Neural crest cell (in vitro differentiated cells): ENCODE measurements at places on chromosomes 7 and 10. TPM values are rescaled to one million over a fixed set of nuclear protein-coding genes. Genes with fewer than 3 reads are reported as not detected.

GRCh38 chr7:45224832-45225231 is 67.2 kb downstream of the RAMP3 start:
- no peaks in the 10 kb centered on the region for H3K36me3 ChIP-seq
- H3K4me1 ChIP-seq = peaks cover 30% of the 10 kb centered on the region
- H3K4me3 ChIP-seq = no peak overlapping the region
- H3K27me3 ChIP-seq = peaks cover 7% of the 10 kb centered on the region
- H3K27ac ChIP-seq = no peak overlapping the region

Gene FAM200A
- total RNA-seq = 10.6 and 10.9 TPM in 2 replicates

Gene MYL10
- total RNA-seq = not detected in 2 replicates

GRCh38 chr10:12465385-12466136 is 116.2 kb downstream of the CAMK1D start:
- H3K4me3 ChIP-seq = no peak overlapping the region
- no peaks in the 10 kb centered on the region for H3K36me3 ChIP-seq
- H3K27me3 ChIP-seq = no peaks in the 10 kb centered on the region
- peaks cover 8% of the 10 kb centered on the region for H3K4me1 ChIP-seq

- no peak overlapping the region for H3K4me3 ChIP-seq
- no peak for DNase-seq
- H3K36me3 ChIP-seq = no peaks in the 10 kb centered on the region
- H3K4me1 ChIP-seq = no peaks in the 10 kb centered on the region
- no peak overlapping the region for H3K27ac ChIP-seq
These were observed 137.5 kb upstream of the PRPS1L1 start for GRCh38 chr7:18165166-18165565.

DNA sequence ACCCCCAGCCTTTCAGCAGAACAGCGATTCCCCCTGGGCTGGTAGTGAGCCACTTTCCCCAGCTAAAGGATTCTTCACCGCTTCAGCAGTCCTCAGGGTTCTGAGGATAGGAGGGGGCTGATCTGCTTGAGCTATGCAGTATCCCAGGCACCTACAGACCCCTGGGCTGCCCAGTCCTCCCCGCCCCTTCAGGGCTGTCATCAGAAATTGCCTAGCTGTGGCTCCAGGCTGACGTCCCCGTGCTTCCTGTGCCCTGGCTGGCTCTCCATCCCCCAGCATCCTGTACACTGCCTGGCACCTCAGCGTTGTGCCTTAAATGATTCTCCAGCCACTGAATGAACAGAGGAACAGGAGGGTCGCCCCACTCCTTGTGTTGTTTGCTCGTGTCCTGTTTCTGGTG is 38.4 kb upstream of the CDH23 start:
- H3K4me1 ChIP-seq = no peaks in the 10 kb centered on the region
- H3K27me3 ChIP-seq = no peaks in the 10 kb centered on the region
- H3K4me3 ChIP-seq = no peak overlapping the region
- H3K36me3 ChIP-seq = no peaks in the 10 kb centered on the region
- no peak for DNase-seq
- peak overlapping the region; percentile 24 for H3K27ac ChIP-seq

- peaks cover 46% of the 10 kb centered on the region for H3K27me3 ChIP-seq
- H3K4me1 ChIP-seq = peaks cover 5% of the 10 kb centered on the region
- no peak overlapping the region for H3K4me3 ChIP-seq
These were observed 5.4 kb upstream of the PDE1C start for GRCh38 chr7:32075612-32076011.

DNA sequence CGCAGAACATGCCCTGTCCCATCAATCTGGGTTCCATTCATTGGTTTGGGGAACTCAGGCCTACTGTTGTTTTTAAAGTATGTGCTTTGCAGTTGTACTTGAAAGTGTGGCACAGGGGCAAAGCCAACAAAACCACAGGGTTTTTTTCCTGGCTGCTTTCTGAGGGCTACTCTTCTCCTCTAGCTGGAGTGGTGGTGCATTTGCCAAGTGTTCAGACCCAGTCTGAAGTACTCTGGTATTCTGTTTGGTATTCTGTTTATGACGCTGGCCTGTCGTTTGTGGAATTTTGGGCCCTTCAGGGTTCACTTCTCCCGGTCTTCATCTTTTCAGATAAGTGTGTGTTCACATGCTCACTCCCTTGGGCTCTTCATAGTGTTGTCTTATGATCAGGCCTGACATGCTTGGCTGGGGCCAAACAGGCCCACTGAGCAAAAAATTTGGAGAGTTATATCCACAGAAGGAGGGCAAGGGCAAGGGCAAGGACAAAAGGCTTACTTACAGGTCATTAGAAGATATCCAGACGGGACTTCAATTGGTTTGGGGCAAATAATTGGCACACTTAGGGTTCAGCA is 26.3 kb downstream of the SLC26A4 start:
- DNase-seq = no peak
- H3K27me3 ChIP-seq = no peaks in the 10 kb centered on the region
- H3K4me3 ChIP-seq = no peak overlapping the region
- H3K4me1 ChIP-seq = peaks cover 13% of the 10 kb centered on the region
- H3K36me3 ChIP-seq = no peaks in the 10 kb centered on the region

DNA sequence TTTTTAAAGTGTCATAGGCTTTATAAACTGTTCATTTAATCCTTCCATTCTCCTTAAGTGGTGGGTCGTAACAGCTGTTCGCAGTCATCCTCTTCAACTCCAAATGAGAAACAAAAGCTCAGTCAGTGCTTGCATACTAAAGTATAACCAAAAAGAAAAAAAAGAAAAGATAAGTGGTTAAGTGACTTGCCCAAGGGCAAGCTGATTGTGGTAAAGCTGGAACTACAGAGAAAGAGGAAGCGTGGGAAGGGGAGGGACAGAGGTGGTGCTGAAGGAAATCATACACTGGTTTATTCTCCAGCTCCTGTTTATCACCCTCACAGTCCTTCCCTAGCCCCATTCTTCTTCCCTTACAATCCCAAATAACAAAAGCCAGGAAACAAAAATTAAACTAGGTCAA is 29.6 kb downstream of the IDE start:
- H3K4me1 ChIP-seq = peaks cover 18% of the 10 kb centered on the region
- no peaks in the 10 kb centered on the region for H3K27me3 ChIP-seq
- no peak overlapping the region for H3K4me3 ChIP-seq
- DNase-seq = no peak
- H3K27ac ChIP-seq = no peak overlapping the region

DNA sequence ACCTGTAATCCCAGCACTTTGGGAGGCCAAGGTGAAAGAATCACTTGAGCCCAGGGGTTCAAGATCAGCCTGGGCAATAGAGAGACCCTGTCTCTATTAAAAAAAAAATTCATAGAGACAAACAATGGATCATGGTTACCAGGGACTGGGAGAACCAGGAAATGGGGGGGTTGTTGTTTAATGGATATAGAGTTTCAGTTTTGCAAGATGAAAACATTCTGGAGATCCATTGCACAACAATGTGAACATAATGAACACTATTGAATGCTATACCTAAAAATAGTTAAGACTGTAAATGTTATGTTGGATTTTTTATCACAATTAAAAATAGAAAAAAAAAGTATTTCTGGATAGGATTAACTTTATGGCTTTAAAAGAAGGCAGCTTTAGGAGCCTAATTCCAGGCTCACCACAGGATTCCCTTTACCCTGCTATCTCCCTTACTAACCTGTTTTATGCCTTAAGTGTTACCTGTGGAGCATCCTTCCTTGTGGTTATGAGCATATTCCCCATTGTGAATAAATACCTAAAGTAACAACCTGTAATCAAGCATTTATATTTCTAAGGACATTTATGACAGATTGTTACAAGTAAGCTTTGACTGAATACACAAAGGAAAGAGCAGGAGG is 45.1 kb upstream of the SGCE start:
- H3K27me3 ChIP-seq = peaks cover 7% of the 10 kb centered on the region
- H3K4me1 ChIP-seq = peaks cover 37% of the 10 kb centered on the region
- H3K4me3 ChIP-seq = peak overlapping the region; percentile 6
- peaks cover under 1% of the 10 kb centered on the region for H3K36me3 ChIP-seq
- H3K27ac ChIP-seq = peak overlapping the region; percentile 85

Gene HDAC9
- total RNA-seq = 28.3 and 32.3 TPM in 2 replicates

Gene ZPBP
- not detected in 2 replicates for total RNA-seq

DNA sequence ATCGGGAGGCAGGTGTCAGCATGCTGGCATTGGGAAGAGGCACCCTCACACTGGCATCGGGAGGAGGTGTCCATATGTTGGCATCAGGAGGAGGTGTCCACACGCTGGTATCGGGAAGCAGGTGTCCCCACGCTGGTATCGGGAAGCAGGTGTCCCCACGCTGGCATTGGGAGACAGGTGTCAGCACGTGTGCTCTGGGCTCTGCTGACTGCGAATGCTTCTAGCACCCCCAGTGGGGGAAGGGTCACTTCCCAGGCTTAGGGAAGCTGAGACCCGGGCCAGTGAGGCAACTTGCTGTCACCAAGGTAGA is 92.5 kb upstream of the IKZF1 start:
- H3K4me1 ChIP-seq = no peaks in the 10 kb centered on the region
- no peak overlapping the region for H3K27ac ChIP-seq
- DNase-seq = no peak

GRCh38 chr10:64458306-64458705 is 937.1 kb downstream of the REEP3 start:
- no peaks in the 10 kb centered on the region for H3K4me1 ChIP-seq
- no peak overlapping the region for H3K4me3 ChIP-seq
- H3K36me3 ChIP-seq = peaks cover under 1% of the 10 kb centered on the region
- no peak for DNase-seq
- H3K27me3 ChIP-seq = no peaks in the 10 kb centered on the region

DNA sequence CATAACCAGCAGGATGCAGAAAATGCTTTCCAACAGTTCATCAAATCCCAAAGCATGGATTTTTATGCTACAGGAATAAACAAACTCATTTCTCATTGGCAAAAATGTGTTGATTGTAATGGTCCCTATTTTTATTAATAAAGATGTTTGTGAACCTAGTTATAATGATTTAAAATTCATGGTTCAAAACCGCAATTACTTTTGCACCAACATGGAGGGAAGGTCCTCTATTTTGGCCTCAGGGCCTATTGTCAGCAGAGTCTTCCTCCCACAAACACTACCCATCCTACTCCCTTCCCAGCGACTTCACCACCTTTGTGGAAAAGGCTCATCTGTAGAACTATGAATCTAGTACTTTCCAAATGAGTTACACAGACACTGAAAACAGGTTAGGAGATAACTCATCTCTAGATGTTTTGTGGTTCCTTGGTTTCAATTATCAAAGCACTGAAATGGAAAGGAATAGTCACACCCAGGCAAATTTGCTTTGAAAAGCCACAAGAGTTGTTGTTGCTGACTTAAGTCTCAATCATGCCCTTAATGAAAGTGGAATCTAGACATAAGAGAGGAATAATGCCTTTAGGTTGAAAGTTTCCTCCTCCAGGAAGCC is 59.4 kb upstream of the FRMD4A start:
- H3K27me3 ChIP-seq = peaks cover 2% of the 10 kb centered on the region
- H3K36me3 ChIP-seq = no peaks in the 10 kb centered on the region
- no peak overlapping the region for H3K27ac ChIP-seq
- no peaks in the 10 kb centered on the region for H3K4me1 ChIP-seq

- H3K27ac ChIP-seq = no peak overlapping the region
- H3K4me3 ChIP-seq = peak overlapping the region; percentile 81
- DNase-seq = peak; percentile 25
- peaks cover 81% of the 10 kb centered on the region for H3K27me3 ChIP-seq
- H3K4me1 ChIP-seq = peaks cover 35% of the 10 kb centered on the region
These were observed 3.2 kb downstream of the SFMBT2 start for GRCh38 chr10:7407368-7408290.

Gene MINDY3
- 21.5 and 22.9 TPM in 2 replicates for total RNA-seq

GRCh38 chr10:404346-404745 is 269.1 kb downstream of the ZMYND11 start:
- peaks cover 46% of the 10 kb centered on the region for H3K36me3 ChIP-seq
- no peaks in the 10 kb centered on the region for H3K27me3 ChIP-seq
- no peak for DNase-seq
- no peak overlapping the region for H3K4me3 ChIP-seq

Gene ARHGEF5
- total RNA-seq = 2.4 and 2.7 TPM in 2 replicates

- H3K4me1 ChIP-seq = no peaks in the 10 kb centered on the region
- no peaks in the 10 kb centered on the region for H3K36me3 ChIP-seq
These were observed 129.4 kb downstream of the SLC16A9 start for GRCh38 chr10:59580026-59580863.

Gene NODAL
- total RNA-seq = not detected in 2 replicates

DNA sequence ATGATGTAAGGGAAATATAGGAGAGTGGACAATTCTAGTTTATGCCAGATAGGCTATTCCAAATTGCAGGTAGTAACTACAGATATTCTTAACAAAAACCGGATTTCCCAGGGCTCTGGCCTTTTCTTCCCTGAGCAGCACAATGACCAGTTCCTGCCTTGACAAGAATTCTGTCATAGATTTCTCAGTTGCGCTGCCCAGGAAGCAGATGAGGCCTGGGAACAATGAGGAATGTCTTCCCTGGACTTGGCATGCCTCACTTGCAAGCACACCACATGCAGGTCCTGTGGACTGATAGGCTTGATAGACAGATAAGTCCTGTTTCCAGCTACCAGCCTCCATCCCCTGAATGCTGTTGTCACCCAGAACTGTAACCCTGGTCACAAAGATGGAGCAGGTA is 174.5 kb upstream of the PRSS58 start:
- H3K27ac ChIP-seq = no peak overlapping the region
- H3K27me3 ChIP-seq = no peaks in the 10 kb centered on the region
- H3K4me1 ChIP-seq = no peaks in the 10 kb centered on the region
- H3K4me3 ChIP-seq = no peak overlapping the region

DNA sequence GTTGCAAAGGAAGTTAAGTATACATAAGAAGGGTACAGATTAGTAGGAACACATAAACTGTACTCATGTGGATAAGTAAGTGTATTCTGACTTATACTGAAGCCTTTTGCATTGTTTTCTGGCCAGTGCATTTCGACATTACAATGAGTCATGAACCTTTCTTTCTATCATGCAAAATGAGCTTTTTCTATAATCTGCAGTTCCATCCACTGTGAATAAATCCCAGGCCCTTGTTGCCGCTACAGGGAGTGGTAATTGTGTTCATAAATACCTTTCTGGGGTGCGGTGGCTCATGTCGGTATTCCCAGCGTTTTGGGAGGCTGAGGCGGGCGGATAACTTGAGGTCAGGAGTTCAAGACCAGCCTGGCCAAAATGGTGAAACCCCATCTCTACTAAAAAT is 858.3 kb downstream of the GRM8 start:
- H3K4me3 ChIP-seq = no peak overlapping the region
- no peak overlapping the region for H3K27ac ChIP-seq
- H3K27me3 ChIP-seq = no peaks in the 10 kb centered on the region
- no peaks in the 10 kb centered on the region for H3K4me1 ChIP-seq

- H3K4me3 ChIP-seq = no peak overlapping the region
- H3K27ac ChIP-seq = no peak overlapping the region
- no peaks in the 10 kb centered on the region for H3K4me1 ChIP-seq
- peaks cover 17% of the 10 kb centered on the region for H3K36me3 ChIP-seq
- H3K27me3 ChIP-seq = no peaks in the 10 kb centered on the region
These were observed 73.2 kb downstream of the SPDYE5 start for GRCh38 chr7:75565132-75565837.

DNA sequence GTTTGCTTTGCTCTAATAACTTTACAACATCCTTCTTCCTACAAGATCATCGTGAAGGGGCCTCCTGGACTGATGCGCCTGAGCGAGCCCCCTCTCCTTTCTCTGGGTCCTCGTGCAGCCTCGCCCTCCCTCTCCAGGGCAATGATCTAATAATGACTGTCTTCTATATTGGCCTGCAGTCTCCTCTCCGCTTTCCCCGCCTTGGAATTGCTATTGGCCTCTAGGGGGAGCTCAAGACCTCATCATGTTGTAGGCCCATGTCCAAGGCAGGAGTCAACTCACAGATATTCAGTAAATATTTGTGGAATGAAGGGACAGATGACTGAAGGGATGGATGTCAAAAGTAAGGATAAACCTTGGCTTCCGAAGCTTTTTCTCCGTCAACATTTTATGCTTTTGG is 1180.3 kb downstream of the TYW1 start:
- H3K27me3 ChIP-seq = no peaks in the 10 kb centered on the region
- DNase-seq = peak; percentile 66
- peaks cover 4% of the 10 kb centered on the region for H3K4me1 ChIP-seq
- no peak overlapping the region for H3K27ac ChIP-seq
